ENCODE measurements at places on chromosomes 1 and 21. TPM values are rescaled to one million over a fixed set of nuclear protein-coding genes. Genes with fewer than 3 reads are reported as not detected.
A peak's percentile ranks its signal among the peaks of the same experiment; 100 is the strongest.

- H3K27ac ChIP-seq: peak overlapping the region; percentile 67
- H3K36me3 ChIP-seq: no peaks in the 10 kb centered on the region
- no peak overlapping the region for H3K4me3 ChIP-seq
- H3K4me1 ChIP-seq: peaks cover 29% of the 10 kb centered on the region
- peak; percentile 64 for DNase-seq
These were observed 179.6 kb upstream of the ESRRG start for GRCh38 chr1:216902669-216903381.

- no peaks in the 10 kb centered on the region for H3K36me3 ChIP-seq
- DNase-seq: peak; percentile 34
- peaks cover 5% of the 10 kb centered on the region for H3K27me3 ChIP-seq
- H3K27ac ChIP-seq: no peak overlapping the region
- H3K4me3 ChIP-seq: no peak overlapping the region
- peaks cover 9% of the 10 kb centered on the region for H3K4me1 ChIP-seq
These were observed 361.5 kb downstream of the KIF26B start for GRCh38 chr1:245516284-245516759.

DNA sequence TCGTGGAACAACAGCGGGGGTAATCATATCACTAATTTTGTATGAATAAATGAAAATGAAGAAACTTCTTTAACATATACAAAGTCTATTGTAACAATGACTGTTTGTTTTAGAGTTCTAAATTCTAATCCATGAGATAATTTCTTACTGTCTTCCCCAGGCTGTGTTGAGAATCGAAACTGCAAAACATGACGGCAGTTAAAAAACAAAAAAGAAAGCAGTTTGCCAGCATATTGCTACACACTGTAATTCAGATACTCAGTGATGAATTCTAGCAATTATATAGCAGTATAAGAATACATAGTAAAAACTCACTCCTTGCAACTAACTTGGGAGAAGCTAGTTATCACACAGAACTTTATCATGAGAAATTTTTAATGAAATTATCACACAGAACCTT, 22.1 kb downstream of the INSL5 start:
- no peak for DNase-seq
- H3K4me1 ChIP-seq: no peaks in the 10 kb centered on the region
- H3K27me3 ChIP-seq: no peaks in the 10 kb centered on the region
- H3K4me3 ChIP-seq: no peak overlapping the region

- peaks cover 32% of the 10 kb centered on the region for H3K4me1 ChIP-seq
- H3K4me3 ChIP-seq: no peak overlapping the region
- peak overlapping the region; percentile 70 for H3K27ac ChIP-seq
- no peaks in the 10 kb centered on the region for H3K27me3 ChIP-seq
These were observed 143.4 kb upstream of the ERRFI1 start for GRCh38 chr1:8169364-8170058.

DNA sequence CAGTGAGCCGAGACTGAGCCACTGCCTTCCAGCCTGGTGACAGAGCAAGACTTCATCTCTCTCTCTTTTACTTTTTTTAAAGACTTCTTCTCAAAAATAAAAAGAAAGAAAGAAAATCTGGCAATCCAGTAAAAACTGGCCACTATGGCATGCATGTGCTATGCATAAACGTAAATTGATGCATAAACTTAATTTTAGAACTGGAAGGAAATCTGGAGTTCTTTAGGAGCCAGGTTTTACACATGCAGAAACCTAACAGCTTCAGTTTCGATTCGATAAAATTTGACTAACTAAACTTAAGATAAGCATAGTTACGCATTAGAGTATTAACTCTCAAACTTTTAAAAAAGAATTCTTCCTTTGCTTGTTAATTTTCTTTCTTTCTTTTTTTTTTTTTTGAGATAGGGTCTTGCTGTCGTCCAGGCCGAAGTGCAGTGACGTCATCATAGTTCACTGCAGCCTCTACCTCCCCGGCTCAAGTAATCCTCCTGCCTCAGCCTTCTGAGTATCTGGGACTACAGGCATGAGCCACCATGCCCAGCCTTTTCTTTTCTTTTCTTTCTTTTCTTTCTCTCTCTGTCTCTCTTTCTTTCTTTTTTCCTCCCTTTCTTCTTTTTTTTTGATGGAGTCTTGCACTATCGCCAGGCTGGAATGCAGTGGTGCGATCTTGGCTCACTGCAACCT, 11.9 kb upstream of the LGALS8 start:
- H3K36me3 ChIP-seq: no peaks in the 10 kb centered on the region
- H3K4me3 ChIP-seq: no peak overlapping the region
- H3K4me1 ChIP-seq: peaks cover 39% of the 10 kb centered on the region
- H3K27me3 ChIP-seq: no peaks in the 10 kb centered on the region
- no peak overlapping the region for H3K27ac ChIP-seq

GRCh38 chr1:2312515-2313301, 78.6 kb downstream of the MORN1 start:
- no peak overlapping the region for H3K4me3 ChIP-seq
- H3K27ac ChIP-seq: peak overlapping the region; percentile 95
- no peaks in the 10 kb centered on the region for H3K27me3 ChIP-seq
- peaks cover 55% of the 10 kb centered on the region for H3K4me1 ChIP-seq
- DNase-seq: no peak
- H3K36me3 ChIP-seq: peaks cover 15% of the 10 kb centered on the region

- H3K36me3 ChIP-seq: no peaks in the 10 kb centered on the region
- H3K27me3 ChIP-seq: no peaks in the 10 kb centered on the region
- H3K4me3 ChIP-seq: no peak overlapping the region
- no peak for DNase-seq
- H3K4me1 ChIP-seq: no peaks in the 10 kb centered on the region
These were observed 32.2 kb downstream of the FAM177B start for GRCh38 chr1:222769181-222769580.

DNA sequence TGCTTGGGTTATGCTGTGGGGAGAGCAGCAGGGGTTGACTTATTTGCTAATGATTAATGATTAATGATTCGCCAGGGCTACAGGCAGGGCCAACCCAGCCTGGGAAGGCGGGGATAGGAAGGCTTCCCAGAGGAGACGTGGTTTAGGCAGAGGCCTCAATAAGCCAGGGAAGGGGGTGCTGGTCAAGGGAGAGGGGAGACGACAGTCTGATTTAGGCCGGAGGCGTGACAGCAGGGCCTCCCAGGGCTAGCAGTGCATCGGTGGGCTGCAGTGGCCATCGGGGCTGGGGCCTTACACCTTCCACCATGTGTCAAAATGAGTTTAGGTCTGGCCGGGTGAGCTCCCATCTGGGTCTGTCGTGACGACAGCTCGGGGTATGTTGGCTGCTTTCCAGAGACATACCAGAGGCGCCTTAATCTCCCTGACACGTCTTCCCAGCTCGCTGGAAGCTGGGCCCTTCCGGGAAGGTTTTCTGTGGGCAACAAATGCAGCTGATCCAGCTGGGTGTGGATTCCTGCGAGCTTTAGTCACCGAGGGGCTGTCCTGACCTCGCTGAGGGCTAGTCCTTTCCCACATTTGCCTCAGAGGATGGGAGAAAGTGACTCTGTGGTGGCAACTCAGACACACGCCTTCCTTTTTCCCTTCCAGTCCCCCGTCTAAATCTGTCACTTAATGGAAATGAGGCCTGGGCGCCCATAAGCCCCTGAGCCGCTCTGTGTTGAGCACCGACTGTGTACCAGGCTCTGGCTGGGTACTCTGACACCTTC, 3.7 kb upstream of the SLC1A7 start:
- H3K36me3 ChIP-seq: no peaks in the 10 kb centered on the region
- no peaks in the 10 kb centered on the region for H3K27me3 ChIP-seq
- peak overlapping the region; percentile 94 for H3K27ac ChIP-seq
- H3K4me3 ChIP-seq: no peak overlapping the region

- H3K4me1 ChIP-seq: peaks cover 4% of the 10 kb centered on the region
- DNase-seq: no peak
- H3K4me3 ChIP-seq: no peak overlapping the region
These were observed 51.8 kb upstream of the GFI1 start for GRCh38 chr1:92538413-92539061.

TMPRSS15 gene
- not detected for polyA plus RNA-seq

LORICRIN gene
- polyA plus RNA-seq: not detected

NCMAP gene
- 5.0 TPM for polyA plus RNA-seq

CD48 gene
- 23.7 TPM for polyA plus RNA-seq

All from stomach (tissue), 19 donors.